ENCODE measurements at places on chromosomes 3 and 15.
A peak's percentile ranks its signal among the peaks of the same experiment; 100 is the strongest.

DNA sequence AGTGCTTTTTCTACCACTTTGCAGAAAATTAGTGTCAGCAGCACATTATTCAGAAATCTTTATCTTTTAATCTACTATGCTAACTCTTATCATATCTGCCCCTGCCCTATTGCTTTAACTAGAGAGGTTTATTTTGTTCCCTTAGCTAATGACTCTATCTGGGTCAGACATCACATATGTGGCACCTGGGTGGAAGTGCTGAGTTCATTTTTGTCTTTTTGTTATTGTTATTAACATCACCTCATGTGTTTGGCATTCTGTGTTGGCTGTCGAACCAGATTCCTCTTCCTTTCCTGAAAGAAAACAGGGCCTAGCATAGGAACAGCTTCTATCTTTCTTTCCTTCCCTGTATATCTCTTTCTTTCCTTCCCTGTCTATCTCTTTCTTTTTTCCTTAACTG lies 100.7 kb downstream of the RBMS3 start:
- DNase-seq = no peak

GRCh38 chr3:152405915-152406802 lies 137.4 kb downstream of the MBNL1 start:
- DNase-seq = peak; percentile 14

- no peak for DNase-seq
These were observed 39.6 kb upstream of the SKIL start for GRCh38 chr3:170317954-170318353.

- no peak for DNase-seq
These were observed 152.9 kb downstream of the MECOM start for GRCh38 chr3:169510693-169511010.

DNA sequence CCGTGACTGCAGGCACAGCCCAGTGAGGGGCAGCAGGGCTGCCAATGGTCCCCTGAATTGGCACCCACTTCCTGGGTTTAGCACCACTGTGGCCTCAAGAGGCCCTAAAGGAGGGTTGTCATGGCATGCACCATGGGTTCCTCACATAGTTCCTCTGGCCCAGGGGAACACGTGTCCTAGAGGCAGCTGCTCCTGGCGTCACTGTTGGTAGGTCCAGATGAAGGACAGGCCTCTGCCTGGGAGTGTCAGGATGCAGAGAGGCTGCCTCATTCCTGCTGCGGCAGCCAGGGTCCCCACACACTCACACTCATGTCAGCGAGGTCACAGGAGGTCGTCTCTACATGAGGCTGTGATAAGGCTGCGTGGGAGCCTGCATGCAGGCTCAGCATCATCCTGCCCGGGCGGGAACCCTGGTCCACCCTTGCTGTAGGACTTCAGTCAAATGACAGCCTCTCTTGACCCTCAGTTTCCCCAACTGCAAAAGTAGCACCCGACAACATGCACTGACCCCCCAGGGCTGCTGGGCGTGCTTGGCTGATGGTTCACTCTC lies 26.1 kb upstream of the SFMBT1 start:
- no peak for DNase-seq

- DNase-seq = no peak
These were observed 475.0 kb downstream of the TUSC7 start for GRCh38 chr3:117184574-117184973.

- peak; percentile 55 for DNase-seq
These were observed 95.8 kb upstream of the KLF13 start for GRCh38 chr15:31230630-31231485.

DNA sequence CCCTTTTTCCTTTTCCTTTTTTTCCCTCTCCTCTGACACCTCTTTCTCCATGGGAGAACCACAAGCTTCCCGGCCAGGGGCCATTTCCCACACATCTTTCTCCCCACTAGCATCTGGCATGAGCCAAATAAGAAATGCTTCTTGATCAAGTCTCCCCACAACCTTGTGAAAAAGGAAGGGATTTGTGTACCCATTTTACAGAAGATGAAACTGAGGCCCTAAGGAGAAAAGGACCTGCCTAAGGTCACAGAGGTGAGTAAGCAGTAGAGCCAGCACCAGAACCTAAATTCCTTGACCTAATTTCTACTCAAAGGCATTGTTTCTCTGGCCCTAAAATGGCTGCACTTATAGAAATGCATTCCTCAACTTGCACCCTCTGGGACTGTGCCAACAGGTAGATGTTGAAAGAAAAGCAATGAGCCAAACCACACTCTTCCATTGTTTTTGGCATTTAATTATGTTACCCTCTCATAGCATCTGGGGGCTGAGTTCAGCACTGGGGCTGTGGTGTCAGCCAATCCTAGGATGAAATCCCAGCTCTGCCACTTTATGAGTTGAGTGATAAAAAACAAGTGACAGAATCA lies 81.7 kb upstream of the TLE3 start:
- no peak for DNase-seq

DNA sequence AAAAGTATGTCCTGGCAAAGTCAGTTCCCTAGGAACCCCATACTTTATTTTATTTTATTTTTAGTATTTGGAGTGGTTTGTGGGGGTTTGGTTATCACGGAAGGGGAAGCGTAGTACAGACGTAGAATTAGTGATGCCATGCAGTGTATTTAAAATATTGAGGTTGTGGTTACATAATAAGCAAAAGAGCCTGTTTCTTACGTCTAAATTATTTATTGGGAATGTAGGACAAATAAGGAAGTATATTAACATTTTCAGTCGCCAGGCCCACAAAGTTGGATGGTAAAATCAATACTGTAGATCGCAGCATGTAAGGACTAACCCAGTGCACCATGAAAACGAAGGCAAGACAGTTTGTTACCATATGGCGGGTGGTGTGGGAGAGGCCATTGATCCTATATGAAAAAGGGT lies 558 bp downstream of the DTWD1 start:
- DNase-seq = peak; percentile 11

DNA sequence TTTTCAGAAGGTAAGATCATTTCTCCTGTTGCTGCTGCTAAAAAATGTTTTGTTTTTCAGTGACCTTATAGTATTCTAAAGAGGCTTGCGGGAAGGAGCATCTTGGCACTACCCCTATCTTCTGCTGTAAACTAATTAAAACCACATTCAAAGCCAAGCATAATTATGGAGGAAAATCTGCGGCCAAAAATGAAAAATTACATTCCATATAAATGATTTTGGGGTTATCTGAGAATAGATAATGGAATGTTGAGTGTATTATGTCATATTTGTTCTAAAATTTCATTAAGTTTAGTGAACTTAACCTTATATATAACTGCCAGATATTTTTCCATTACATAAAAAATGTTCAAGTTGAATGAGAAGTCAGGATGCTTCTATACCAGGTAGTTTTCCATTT lies 170.4 kb upstream of the TMC3 start:
- DNase-seq = no peak

GRCh38 chr3:116155841-116156240 lies 289.4 kb downstream of the LSAMP start:
- no peak for DNase-seq

DNA sequence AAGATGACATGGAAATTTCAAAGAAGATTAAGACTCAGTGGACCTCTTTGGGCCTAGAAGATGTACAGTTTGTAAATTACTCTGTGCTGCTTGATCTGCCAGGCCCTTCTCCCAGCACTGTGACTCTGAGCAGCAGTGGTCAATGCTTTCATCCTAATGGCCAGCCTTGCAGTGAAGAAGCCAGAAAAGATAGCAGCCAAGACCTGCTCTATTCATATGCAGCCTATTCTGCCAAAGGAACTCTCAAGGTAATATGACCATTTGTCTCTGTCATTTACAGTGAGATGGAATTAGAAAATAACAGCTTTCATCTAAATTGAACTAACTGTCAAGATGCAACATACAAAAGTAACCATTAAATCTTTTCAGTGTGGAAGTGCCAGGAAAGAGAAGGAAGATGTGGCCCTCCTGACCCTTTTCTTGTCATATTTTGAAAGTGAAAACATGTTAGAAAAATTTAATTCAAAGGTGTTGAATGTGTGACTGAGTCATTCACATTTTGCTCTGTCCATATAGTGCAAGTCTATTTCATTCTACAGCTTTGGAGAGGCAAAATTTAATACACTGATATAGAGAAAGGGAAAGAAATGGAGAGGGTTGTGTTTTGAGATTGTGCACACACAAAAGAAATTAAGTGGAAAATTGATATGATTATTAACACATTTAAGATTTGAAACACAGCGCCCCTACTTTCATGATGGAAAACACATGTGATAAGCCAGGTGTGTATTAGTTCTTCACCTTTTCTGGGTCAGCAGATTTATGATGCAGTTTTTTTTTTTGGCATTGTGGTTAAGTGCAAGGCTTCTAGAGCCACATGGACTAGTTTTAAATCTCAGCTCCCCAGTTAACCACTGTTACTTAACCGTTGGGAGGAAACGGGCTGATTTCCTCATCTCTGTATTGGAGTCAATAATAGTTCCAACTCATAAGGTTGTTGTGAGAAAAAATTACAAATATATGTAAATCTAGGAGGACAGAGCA lies 375.1 kb downstream of the NAALADL2 start:
- DNase-seq = no peak

GRCh38 chr3:86416334-86416733 lies 574.6 kb downstream of the VGLL3 start:
- no peak for DNase-seq

- DNase-seq = no peak
These were observed 110.0 kb downstream of the ATG7 start for GRCh38 chr3:11382146-11382745.

DNA sequence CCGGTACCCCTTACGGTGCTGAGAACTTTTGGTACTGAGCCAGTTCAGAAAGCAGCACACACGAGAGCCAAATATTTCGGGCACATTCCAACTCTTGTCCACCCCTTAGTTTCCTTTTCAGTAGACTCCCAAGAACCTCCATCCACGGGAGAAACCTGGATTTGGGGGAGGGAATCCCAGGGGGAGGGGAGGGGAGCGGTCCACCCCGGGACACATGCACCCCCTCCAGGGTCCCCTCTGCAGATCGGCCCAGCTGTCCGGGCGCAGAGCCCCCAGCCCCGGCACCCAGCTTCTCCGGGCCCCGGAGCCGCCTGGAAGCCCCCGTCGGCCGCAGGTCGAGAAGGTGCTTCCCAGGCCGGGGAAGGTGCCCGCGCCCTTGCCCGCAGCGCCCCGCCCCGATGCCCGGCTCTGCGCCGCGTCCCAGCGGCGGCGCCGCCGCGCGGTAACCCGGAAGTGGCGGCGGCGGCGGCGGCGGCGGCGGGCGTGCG lies 455 bp upstream of the ABHD17C start:
- no peak for DNase-seq

- DNase-seq = no peak
These were observed 361 bp upstream of the STXBP5L start for GRCh38 chr3:120907659-120908029.

DNA sequence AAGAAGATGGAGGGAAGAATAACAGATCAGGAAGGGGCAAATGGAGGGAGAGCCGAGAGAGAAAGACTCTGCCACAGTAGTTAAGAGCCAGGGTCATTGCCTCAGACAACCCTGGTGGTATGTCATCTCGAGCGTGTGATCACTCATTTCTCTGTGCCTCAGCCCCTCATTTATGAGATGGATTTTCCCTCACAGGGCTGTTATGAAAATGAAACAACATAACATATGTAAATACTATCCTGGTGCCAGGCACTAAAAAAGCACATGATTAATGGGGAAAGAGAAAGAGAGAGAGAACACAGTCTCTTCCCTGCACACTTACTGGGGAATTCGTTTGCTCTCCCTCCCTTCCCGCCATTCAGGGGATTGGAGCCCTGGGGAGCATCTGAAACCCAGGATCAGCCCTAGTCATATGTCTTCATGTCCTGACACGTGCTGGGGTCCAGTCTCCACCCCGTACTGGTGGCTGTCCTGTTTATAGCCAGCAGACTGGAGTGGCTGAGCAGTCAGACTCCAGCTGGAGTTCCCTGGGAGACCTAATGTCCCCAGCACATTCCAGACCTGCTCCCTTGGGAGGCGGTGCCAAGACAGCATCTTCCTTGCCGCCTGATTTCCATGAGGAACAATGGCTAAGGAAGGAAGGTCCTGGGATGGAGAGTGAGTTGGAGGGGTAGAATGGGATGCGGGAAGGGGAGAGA lies 14.7 kb upstream of the AMOTL2 start:
- DNase-seq = peak; percentile 80

DNA sequence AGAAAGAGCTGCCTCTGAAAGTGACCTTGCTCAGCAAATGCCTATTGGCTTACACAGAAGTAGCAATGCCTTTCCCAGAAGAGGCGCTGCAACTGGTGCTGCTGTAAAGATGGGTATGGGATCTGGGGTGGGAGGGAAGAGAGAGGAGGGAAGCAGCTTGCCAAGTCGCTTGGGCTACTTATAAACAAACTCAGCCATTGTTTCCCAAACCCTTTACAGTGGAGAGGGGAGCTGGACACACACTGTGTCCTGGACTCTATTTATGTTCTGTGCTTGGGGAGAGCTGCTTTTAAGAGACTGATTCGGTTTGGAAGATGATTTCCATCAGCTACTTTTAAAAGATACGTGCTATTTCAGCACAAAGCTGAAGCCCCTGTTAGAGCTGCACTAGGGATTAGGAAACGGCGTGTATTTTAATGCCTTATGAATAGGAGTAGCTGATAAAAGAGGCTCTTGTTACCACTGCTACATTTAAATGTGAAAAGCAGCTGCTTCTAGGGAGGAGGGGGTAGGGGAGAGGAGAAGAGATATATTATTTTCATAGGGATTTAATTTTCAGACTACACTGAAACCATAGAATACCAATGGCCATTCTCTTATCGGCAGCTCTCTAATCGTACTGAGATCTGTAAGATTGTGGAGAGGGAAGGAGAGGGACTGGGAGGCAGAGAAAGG lies 440.6 kb downstream of the MCTP2 start:
- DNase-seq = peak; percentile 91
